ENCODE measurements at places on chromosomes 3 and 15.

- no peak for DNase-seq
- peaks cover 6% of the 10 kb centered on the region for H3K27me3 ChIP-seq
- H3K4me3 ChIP-seq: no peak overlapping the region
- no peak overlapping the region for H3K27ac ChIP-seq
These were observed 26.5 kb upstream of the POLR2M start for GRCh38 chr15:57680021-57680420.

- no peaks in the 10 kb centered on the region for H3K27me3 ChIP-seq
- H3K27ac ChIP-seq: no peak overlapping the region
- H3K36me3 ChIP-seq: peaks cover 17% of the 10 kb centered on the region
- no peak overlapping the region for H3K4me3 ChIP-seq
These were observed 31.6 kb downstream of the PIK3CB start for GRCh38 chr3:138803006-138803653.

DNA sequence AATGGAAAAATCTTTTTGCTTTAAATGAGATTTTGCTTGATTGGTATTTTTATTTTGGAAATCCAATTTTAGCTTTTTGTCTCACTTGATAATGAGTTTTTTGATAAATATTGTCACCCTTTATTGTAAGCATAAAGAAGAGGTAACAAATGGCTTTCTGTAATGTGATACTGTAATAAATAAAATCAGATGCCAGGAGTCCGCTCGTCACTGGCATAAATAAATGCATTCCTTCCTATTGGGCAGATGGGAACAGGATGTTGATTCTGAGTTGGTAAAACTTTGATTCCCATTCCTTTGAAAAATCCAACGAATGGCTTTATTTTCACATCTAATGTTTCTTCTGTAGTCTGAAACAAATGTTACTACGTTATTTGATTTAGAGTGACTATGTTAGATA is 59.9 kb downstream of the CACNA2D3 start:
- no peaks in the 10 kb centered on the region for H3K36me3 ChIP-seq
- H3K4me1 ChIP-seq: peaks cover 19% of the 10 kb centered on the region
- H3K27ac ChIP-seq: no peak overlapping the region
- peaks cover 17% of the 10 kb centered on the region for H3K27me3 ChIP-seq
- DNase-seq: no peak

DNA sequence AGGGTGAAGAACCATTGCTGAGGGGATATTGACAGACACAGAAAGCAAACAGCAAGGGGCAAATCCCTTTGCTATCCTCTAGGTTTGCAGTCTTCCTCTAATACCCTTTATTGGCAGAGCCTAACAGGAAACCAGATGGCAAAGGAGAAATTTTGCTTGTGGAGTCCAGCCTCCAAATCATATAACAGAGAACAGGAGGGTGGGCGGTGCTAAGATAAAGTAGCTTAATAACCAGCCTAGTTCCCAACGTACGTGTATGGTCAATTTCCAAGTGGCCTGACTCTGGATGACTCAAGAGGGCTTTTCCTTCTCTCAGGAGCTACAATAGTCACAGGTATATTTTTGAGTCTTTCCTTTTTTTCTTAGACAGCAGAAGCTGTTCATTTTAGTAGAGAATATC is 404.5 kb downstream of the PDCD6IP start:
- peaks cover under 1% of the 10 kb centered on the region for H3K27me3 ChIP-seq
- no peak for DNase-seq
- H3K4me1 ChIP-seq: peaks cover 11% of the 10 kb centered on the region

GRCh38 chr3:14377838-14378169 is 24.6 kb upstream of the SLC6A6 start:
- peaks cover 42% of the 10 kb centered on the region for H3K4me1 ChIP-seq
- no peak for DNase-seq
- peaks cover 14% of the 10 kb centered on the region for H3K27me3 ChIP-seq

DNA sequence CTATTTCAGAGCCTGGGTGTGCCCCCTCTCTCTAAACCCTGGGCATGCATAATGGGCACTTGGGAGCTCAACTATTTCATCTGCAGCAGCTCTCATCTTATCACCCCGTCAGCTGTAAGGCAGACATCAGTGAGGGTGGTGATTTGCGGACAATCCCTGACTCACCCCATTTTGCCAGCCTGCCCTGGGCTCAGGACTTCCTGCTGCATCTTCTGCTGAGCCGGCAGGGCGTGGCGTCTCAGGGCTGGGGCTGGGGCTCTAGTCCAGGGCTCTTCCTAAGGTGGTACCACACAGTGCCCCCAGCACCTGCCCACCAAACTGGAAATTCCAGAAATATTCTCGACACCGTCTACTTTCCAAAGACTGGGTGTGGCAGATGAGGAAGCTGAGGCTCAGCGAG is 925 bp upstream of the PSTPIP1 start:
- no peak for DNase-seq
- H3K36me3 ChIP-seq: no peaks in the 10 kb centered on the region
- H3K4me1 ChIP-seq: peaks cover 39% of the 10 kb centered on the region
- H3K27ac ChIP-seq: no peak overlapping the region
- no peak overlapping the region for H3K4me3 ChIP-seq
- peaks cover 19% of the 10 kb centered on the region for H3K27me3 ChIP-seq

GRCh38 chr3:193145248-193145647 is 95.8 kb upstream of the PLAAT1 start:
- H3K27me3 ChIP-seq: peaks cover 16% of the 10 kb centered on the region
- H3K27ac ChIP-seq: no peak overlapping the region
- no peak overlapping the region for H3K4me3 ChIP-seq
- H3K4me1 ChIP-seq: no peaks in the 10 kb centered on the region
- no peak for DNase-seq

DNA sequence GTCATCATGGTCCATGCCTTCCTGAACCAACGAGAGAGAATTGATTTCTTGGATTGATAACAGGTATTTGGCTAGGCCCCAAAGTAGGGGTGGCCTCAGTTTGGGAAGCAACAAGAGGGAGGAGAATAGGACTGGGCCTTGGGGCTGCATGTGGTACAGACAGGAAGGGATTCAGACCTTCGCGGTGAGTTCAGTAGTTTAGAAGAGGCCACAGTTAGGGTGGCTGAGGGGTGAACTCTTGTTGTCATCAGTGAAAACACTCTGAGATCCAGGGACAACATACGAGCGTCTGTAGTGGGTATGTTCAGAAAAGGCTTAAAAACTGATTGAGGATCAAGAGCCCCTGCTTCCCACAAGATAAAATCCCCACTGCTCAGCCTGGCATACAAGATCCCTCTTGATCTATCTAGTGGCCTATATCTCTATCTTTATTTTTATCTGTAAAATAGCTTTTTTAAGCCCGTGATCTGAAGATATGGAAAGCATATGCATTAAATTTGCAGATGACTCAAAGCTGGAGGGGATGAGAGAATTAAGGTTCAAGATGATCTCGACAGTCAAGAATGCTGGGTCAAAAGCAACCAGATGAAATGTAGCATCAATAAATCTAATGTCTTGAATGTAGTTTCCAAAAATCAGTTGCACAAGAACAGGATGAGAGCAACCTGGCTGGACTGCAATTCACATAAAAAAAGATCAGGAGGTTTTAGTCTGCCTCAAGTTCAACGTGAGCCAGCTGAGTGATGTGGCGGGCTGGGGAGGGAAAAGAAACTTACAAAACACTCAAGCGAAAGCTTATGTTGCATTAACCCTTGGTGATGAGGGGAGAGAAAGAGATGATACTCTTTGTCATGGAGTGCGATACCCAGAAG is 221.1 kb upstream of the TLE3 start:
- no peak for DNase-seq
- peak overlapping the region; percentile 76 for H3K27ac ChIP-seq
- H3K27me3 ChIP-seq: peaks cover 3% of the 10 kb centered on the region
- peaks cover 44% of the 10 kb centered on the region for H3K4me1 ChIP-seq

GRCh38 chr15:82643992-82644391 is 3.2 kb downstream of the CPEB1 start:
- H3K27ac ChIP-seq: no peak overlapping the region
- no peaks in the 10 kb centered on the region for H3K36me3 ChIP-seq
- peaks cover 95% of the 10 kb centered on the region for H3K27me3 ChIP-seq
- DNase-seq: peak; percentile 31

GRCh38 chr3:76753599-76753998 is 286.3 kb upstream of the ROBO2 start:
- no peaks in the 10 kb centered on the region for H3K27me3 ChIP-seq
- H3K36me3 ChIP-seq: no peaks in the 10 kb centered on the region
- no peaks in the 10 kb centered on the region for H3K4me1 ChIP-seq
- H3K27ac ChIP-seq: no peak overlapping the region

GRCh38 chr3:130688015-130688688 is 58.5 kb downstream of the PIK3R4 start:
- no peak overlapping the region for H3K4me3 ChIP-seq
- peaks cover 45% of the 10 kb centered on the region for H3K36me3 ChIP-seq
- no peak for DNase-seq
- no peaks in the 10 kb centered on the region for H3K4me1 ChIP-seq
- H3K27ac ChIP-seq: no peak overlapping the region

- peaks cover 20% of the 10 kb centered on the region for H3K27me3 ChIP-seq
- no peak for DNase-seq
- peaks cover 46% of the 10 kb centered on the region for H3K4me1 ChIP-seq
These were observed 14.6 kb upstream of the RFTN1 start for GRCh38 chr3:16528106-16528505.

GRCh38 chr15:88395241-88395640 is 71.9 kb downstream of the MRPL46 start:
- H3K4me3 ChIP-seq: no peak overlapping the region
- H3K36me3 ChIP-seq: no peaks in the 10 kb centered on the region
- DNase-seq: no peak
- no peak overlapping the region for H3K27ac ChIP-seq

DNA sequence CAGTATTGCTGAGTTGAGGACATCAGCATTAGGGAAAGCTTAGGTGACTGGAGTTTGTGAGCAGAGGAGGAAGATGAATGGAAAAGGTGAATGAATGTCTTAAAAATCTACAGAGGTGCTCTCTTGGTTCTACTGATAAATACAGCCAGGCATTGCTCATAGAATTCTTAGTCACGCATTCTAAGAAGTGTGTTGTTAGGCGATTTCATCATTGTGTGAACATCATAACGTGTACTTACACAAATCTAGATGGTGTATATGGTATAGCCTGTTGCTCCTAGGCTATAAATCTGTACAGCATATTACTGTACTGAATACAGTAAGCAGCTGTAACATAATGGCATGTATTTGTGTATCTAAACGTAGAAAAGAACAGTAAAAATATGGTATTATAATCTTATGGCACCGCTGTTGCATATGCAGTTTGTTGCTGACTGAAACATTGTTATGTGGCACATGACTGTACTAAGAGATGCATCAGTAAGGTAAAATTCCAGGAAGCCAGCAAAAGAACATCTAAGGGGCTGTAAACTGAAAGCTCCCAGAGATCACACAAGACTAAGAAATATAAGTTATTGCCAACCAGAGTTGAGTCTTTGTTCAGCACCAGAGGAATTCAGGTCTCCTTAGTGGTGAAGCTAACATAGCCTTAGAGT is 42.9 kb upstream of the ASB14 start:
- no peak for DNase-seq
- no peaks in the 10 kb centered on the region for H3K36me3 ChIP-seq
- H3K4me3 ChIP-seq: no peak overlapping the region
- peaks cover 10% of the 10 kb centered on the region for H3K4me1 ChIP-seq
- H3K27ac ChIP-seq: no peak overlapping the region

GRCh38 chr3:12253516-12254343 is 35.1 kb upstream of the PPARG start:
- H3K27me3 ChIP-seq: peaks cover 5% of the 10 kb centered on the region
- peaks cover 5% of the 10 kb centered on the region for H3K4me1 ChIP-seq
- H3K36me3 ChIP-seq: no peaks in the 10 kb centered on the region
- DNase-seq: no peak
- H3K27ac ChIP-seq: no peak overlapping the region

DNA sequence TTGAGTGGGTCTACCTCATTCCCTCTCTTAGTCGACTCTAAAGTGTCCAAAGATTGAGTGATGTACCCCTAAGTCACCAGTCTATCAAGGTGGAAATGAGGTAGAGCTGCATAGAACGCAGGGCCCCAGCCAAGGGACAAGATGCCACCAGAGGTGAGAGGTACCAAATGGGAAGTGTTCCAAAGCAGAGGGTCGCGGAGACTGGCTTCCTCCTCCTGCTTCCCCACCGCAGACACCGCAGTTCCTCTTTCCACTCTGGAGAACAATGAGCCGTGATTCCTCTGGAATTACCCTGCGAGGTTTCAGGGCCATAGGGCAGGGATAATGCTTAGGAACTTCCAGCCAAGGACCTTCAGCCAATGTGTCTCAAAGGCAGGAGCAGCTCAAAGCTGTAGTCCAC is 55.8 kb downstream of the DAPK2 start:
- H3K4me3 ChIP-seq: no peak overlapping the region
- no peaks in the 10 kb centered on the region for H3K36me3 ChIP-seq
- peaks cover 42% of the 10 kb centered on the region for H3K4me1 ChIP-seq
- peaks cover 12% of the 10 kb centered on the region for H3K27me3 ChIP-seq

DNA sequence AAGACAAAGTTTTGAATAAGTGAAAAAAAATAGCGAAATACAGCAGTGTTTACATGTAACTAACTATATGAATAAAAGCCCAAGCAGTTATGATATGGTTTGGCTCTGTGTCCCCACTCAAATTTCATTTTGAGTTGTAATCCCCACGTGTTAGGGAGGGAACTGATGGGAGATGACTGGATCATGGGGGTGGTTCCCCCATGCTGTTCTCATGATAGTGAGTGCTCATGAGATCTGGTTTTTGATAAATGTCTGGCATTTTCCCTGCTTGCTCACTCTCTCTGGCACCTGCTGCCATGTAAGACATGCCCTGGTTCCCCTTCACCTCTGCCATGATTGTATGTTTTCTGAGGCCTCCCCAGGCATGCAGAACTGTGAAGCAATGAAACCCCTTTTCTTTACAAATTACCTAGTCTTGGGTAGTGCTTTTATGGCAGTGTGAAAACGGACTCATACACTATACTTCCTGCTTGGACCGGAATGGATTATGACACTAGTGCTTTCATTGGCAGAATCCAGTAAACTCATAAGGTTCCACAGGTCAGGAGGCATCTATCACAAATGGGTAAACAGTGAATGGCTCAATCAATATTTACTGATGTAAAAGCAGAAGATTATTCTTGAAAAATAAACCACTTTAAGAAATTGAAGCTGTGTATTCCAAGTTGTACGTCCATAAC is 192.1 kb downstream of the CBLB start:
- peaks cover 71% of the 10 kb centered on the region for H3K36me3 ChIP-seq
- no peaks in the 10 kb centered on the region for H3K4me1 ChIP-seq
- H3K27ac ChIP-seq: no peak overlapping the region
- H3K27me3 ChIP-seq: no peaks in the 10 kb centered on the region
- DNase-seq: no peak
- H3K4me3 ChIP-seq: no peak overlapping the region

GRCh38 chr3:94539937-94540336 is 477.1 kb downstream of the NSUN3 start:
- no peak overlapping the region for H3K27ac ChIP-seq
- no peaks in the 10 kb centered on the region for H3K4me1 ChIP-seq
- no peak for DNase-seq
- no peaks in the 10 kb centered on the region for H3K27me3 ChIP-seq
- H3K36me3 ChIP-seq: no peaks in the 10 kb centered on the region

GRCh38 chr3:118682921-118683320 is 351.7 kb downstream of the IGSF11 start:
- H3K4me1 ChIP-seq: no peaks in the 10 kb centered on the region
- H3K27ac ChIP-seq: no peak overlapping the region
- H3K4me3 ChIP-seq: no peak overlapping the region
- no peaks in the 10 kb centered on the region for H3K27me3 ChIP-seq
- no peaks in the 10 kb centered on the region for H3K36me3 ChIP-seq
